ENCODE measurements at places on chromosomes 2 and 18. TPM values are rescaled to one million over a fixed set of nuclear protein-coding genes. Genes with fewer than 3 reads are reported as not detected.

HRH4 gene
- not detected for total RNA-seq

C2orf92 gene
- 2.3 TPM for total RNA-seq

SFT2D3 gene
- total RNA-seq = 6.2 TPM

PHLPP1 gene
- 4.0 TPM for total RNA-seq

GBX2 gene
- total RNA-seq = 0.52 TPM

SERPINB12 gene
- not detected for total RNA-seq

ZCCHC2 gene
- 15.8 TPM for total RNA-seq
